ENCODE measurements at places on chromosomes 4 and X. TPM values are rescaled to one million over a fixed set of nuclear protein-coding genes. Genes with fewer than 3 reads are reported as not detected.

DNA sequence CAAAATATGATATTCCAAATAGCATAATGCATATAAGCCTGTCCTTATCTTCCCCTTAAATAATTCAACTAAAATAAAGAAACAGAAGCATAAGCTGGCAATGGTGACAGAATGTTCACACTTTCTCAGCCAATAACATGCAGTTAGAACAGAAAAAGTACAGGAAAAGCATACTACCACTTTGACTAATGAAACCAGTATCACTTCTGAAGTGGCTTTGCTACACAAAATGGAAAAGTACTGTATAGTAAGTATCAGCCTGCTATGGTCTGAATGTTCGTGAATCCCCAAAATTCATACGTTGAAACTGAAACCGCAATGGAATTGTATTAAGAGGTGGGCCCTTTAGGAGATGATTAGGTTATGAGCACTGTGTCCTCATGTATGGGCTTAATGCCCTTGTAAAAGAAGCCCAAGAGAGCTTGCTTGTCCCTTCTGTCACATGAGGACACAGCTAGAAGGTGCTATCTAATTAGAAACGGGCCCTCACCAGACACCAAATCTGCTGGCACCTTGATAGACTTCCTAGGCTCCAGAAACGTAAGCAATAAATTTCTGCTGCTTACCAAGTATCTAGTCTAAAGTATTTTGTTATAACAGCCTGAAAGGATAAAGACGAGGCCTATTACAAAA lies 102.6 kb downstream of the PRDM5 start:
- H3K27me3 ChIP-seq, result no peaks in the 10 kb centered on the region
- no peak overlapping the region for H3K4me3 ChIP-seq
- no peaks in the 10 kb centered on the region for H3K4me1 ChIP-seq
- no peak overlapping the region for H3K27ac ChIP-seq
- no peak for DNase-seq

DNA sequence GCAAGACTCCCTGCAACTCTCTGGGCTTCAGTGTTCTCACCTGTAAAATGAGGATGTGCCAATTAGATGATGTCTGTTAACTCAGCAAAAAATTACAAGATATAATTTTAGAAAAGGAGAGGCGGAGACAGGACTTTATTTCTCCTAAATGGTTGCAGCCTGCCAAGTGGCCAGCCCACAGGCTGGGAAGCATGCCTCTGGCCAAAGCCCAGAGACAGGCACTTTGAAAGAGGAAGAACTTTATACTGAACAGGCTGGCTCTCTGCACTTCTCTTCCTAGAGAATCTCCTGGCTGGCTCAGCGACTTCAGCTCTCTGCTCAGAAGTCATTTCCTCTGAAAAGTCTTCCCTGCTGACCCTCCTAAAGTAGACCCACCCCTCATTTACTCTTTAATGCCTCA lies 3.7 kb downstream of the PRDM5 start:
- no peak for DNase-seq
- H3K4me3 ChIP-seq, result no peak overlapping the region
- no peaks in the 10 kb centered on the region for H3K27me3 ChIP-seq
- H3K36me3 ChIP-seq, result no peaks in the 10 kb centered on the region
- no peaks in the 10 kb centered on the region for H3K4me1 ChIP-seq

GRCh38 chr4:48727666-48728459 lies 52.2 kb downstream of the FRYL start:
- DNase-seq, result no peak
- H3K27ac ChIP-seq, result no peak overlapping the region
- H3K27me3 ChIP-seq, result no peaks in the 10 kb centered on the region
- H3K36me3 ChIP-seq, result no peaks in the 10 kb centered on the region

DNA sequence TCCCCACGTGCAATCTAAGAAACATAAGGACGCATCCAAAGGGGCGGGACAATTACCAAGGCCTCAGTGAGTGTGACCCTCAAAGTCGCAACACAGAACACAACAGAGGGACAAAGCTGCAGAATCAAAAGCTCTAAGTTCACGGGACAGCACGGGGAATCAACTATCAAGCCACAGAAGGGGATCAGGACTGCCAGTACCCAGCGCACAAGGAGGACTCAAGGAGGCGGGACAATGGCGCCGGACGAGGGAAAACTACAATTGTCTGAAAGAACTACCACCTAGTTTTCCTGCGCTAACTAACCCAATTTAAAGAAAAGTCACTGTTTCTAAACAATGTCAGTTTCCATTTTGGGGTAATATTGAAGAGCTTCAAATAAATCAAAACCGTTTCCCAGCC lies 1.3 kb downstream of the FAM53A start:
- no peak for DNase-seq
- no peaks in the 10 kb centered on the region for H3K4me1 ChIP-seq
- no peaks in the 10 kb centered on the region for H3K36me3 ChIP-seq
- no peak overlapping the region for H3K27ac ChIP-seq

GRCh38 chrX:101136235-101136634 lies 38.2 kb downstream of the CENPI start:
- H3K4me3 ChIP-seq, result no peak overlapping the region
- no peaks in the 10 kb centered on the region for H3K36me3 ChIP-seq
- H3K27ac ChIP-seq, result no peak overlapping the region
- no peak for DNase-seq

GRCh38 chr4:186081202-186081807 lies 12.3 kb downstream of the TLR3 start:
- no peaks in the 10 kb centered on the region for H3K36me3 ChIP-seq
- H3K27me3 ChIP-seq, result no peaks in the 10 kb centered on the region
- no peak overlapping the region for H3K4me3 ChIP-seq
- H3K4me1 ChIP-seq, result no peaks in the 10 kb centered on the region

DNA sequence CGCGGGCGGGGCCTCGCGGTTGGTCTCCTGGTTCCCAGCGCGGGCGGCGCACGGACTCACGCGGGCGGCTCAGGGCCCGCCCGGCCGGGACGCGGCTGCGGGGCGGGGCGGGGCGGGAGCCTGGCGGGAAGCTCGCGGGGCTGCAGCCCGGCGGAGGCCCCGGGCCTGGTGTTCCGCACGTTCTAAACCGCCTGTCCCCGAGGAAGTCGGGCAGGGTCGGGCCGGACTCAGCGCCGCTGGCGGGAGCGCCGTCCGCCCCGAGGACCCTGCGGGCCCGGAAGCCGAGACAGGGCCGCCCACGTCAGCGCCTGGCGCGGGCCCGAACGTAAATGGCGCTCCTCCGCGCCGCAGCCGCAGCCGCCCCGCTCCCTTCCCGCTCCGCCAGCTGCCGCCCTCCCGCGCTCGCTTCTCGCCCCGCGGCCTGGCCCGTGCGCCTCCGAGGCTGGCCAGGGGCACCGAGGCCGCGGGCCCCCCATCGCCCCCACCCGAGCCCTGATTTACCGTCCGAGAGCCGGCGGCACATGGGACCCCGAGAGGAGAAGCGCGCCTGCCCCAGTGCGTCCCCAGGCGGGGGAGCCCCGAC lies 309 bp upstream of the CTBP1 start:
- peaks cover 25% of the 10 kb centered on the region for H3K4me1 ChIP-seq
- no peaks in the 10 kb centered on the region for H3K27me3 ChIP-seq
- DNase-seq, result peak; percentile 76
- no peaks in the 10 kb centered on the region for H3K36me3 ChIP-seq
- H3K4me3 ChIP-seq, result peak overlapping the region; percentile 77

DNA sequence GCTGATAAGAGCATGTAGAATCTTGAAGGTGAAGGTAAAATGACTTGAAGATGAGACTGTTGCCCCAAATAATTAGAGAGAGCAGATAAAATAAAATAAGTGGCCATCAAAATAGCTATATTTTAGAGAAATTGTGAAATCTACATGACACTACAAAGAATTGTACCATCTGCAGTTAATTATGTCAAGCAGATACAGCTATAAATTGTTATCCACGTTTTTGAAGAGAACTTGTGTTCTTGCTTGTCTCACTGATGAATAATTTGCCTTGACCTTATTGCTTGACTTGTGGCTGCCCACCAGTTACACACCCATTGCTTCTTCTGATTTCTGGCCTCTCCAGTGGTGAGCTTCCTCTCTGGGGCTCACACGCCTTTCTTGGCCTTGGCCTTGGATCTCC lies 75.8 kb upstream of the TNIP3 start:
- H3K36me3 ChIP-seq, result no peaks in the 10 kb centered on the region
- H3K27ac ChIP-seq, result no peak overlapping the region

DNA sequence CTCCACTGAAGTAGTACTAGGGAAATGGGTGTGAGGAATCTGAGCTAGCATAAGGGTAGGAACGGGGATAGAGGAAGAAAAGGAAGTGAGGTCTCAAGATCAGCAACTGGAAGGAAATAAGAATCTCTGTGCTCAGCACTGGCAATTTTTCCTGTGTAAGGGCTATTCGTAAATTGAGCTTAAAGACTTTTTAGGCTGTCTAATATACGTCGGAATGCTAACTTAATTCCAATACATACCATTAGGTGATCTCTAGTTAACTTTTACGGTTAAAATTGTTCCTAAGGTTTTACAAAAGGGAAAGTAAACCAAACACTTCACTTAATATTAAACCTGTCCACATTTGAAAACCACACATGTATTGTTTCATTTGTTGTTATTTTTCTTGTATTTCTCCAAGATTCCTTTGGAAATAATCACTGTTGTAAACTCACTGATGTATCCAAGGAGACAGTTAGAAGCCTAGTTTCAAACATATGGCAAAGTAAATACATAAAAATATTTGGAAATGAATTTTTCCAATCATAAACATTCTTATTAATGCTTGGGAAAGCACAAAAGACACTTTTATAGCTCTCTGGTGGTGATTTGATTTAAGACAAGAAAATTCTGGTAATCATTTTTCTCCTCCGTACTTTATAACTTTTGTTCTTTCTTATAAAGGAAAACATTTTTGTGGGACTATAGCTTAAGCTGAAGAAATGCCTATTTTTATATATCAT lies 28.1 kb upstream of the HPGDS start:
- no peak for DNase-seq
- no peak overlapping the region for H3K27ac ChIP-seq
- no peaks in the 10 kb centered on the region for H3K36me3 ChIP-seq
- H3K4me3 ChIP-seq, result no peak overlapping the region
- H3K4me1 ChIP-seq, result no peaks in the 10 kb centered on the region
- H3K27me3 ChIP-seq, result no peaks in the 10 kb centered on the region

- H3K27ac ChIP-seq, result peak overlapping the region; percentile 89
- H3K4me3 ChIP-seq, result peak overlapping the region; percentile 96
- H3K4me1 ChIP-seq, result peaks cover 5% of the 10 kb centered on the region
- no peaks in the 10 kb centered on the region for H3K27me3 ChIP-seq
These were observed 540 bp downstream of the ZNF721 start for GRCh38 chr4:498328-498904.

DNA sequence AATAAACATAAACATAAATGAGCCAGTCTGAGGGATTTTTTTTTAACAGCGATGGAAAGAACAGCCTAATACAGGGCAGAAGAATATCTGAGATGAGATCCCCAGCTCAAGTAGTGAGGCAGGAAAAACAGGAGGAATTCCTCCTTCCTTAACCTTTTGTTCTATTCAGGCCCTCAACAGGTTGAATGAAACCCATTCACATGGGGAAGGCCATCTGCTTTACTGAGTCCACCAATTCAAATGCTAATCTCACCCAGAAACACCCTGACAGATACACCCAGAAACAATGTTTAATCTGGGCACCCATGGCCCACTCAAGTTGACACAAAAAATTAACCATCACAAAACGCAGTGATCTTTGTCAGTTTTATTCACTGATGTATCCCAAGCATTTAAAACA lies 45.5 kb downstream of the SMIM31 start:
- DNase-seq, result no peak
- no peaks in the 10 kb centered on the region for H3K4me1 ChIP-seq
- no peak overlapping the region for H3K27ac ChIP-seq
- no peaks in the 10 kb centered on the region for H3K27me3 ChIP-seq
- H3K4me3 ChIP-seq, result no peak overlapping the region

DNA sequence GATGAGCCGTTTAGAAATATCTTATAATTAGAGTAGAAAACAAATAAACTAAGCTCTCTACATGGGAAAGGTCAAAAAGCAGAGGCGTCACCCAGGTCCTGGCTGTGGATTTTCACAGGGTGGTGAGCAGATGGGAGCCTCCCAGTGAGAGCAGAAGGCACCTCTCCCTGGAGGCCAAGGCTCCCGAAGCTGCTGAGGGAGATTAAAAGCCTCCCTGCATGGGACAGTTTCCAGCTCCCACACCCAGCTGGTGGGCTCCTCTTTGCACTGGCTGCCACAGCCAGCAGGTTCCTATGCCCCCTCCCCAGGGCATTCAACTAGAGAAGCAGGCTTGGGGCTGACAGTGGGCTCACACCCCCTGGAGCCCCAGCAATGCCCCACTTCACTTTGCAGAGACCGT lies 55.2 kb upstream of the TBC1D9 start:
- no peaks in the 10 kb centered on the region for H3K27me3 ChIP-seq
- no peak overlapping the region for H3K4me3 ChIP-seq
- no peak overlapping the region for H3K27ac ChIP-seq

DNA sequence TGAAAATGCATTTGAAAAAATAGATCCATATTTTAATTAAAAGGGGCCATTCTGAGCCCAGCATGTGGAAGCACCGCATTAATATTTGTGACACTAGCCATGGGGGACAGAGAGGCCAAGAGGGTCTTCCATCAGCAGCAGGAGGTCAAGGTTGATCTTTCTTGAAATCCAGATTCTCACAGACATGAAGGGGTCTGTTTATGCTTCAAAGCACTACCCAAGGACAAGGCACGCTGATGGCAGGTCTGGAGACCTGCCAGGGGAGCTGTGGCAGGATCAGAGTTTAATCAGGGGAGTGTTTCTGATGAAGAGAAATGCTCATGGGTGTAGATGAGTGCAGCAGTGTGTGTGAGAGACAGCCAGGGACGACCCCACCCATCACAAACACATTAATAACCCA lies 243.3 kb downstream of the LDB2 start:
- no peaks in the 10 kb centered on the region for H3K36me3 ChIP-seq
- H3K4me3 ChIP-seq, result no peak overlapping the region
- DNase-seq, result no peak
- no peaks in the 10 kb centered on the region for H3K27me3 ChIP-seq
- H3K4me1 ChIP-seq, result no peaks in the 10 kb centered on the region

GRCh38 chrX:100994352-100995281 lies 25.1 kb downstream of the ARL13A start:
- DNase-seq, result no peak
- no peaks in the 10 kb centered on the region for H3K4me1 ChIP-seq
- H3K27me3 ChIP-seq, result no peaks in the 10 kb centered on the region
- H3K4me3 ChIP-seq, result no peak overlapping the region

GRCh38 chr4:159055833-159056232 lies 47.0 kb upstream of the RAPGEF2 start:
- no peak for DNase-seq

DNA sequence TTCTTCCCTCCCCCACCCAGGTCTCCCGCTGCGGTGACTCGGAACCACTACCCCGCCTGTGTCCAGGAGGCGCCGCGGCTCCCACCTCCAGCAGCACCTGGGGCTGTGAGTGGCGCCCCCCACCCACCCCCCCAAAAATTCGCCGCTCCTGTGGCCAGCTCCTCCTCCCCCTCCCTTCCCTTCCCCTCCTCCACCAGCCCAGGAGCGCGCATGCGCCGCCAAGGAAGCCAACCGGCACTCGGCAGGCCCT lies 278 bp downstream of the CLOCK start:
- no peak for DNase-seq
- H3K4me1 ChIP-seq, result no peaks in the 10 kb centered on the region
- peak overlapping the region; percentile 98 for H3K27ac ChIP-seq
- H3K36me3 ChIP-seq, result no peaks in the 10 kb centered on the region
- no peaks in the 10 kb centered on the region for H3K27me3 ChIP-seq
- H3K4me3 ChIP-seq, result peak overlapping the region; percentile 98

Gene CLIC2
- 10.7 TPM for total RNA-seq

Gene CT45A2
- not detected for total RNA-seq

Gene NRK
- 0.66 TPM for total RNA-seq

Gene SLC9B1
- total RNA-seq, result 1.6 TPM

Gene PRR27
- total RNA-seq, result not detected

Gene CTSO
- total RNA-seq, result 20.0 TPM

Gene PHEX
- total RNA-seq, result 2.5 TPM

Gene XKRX
- total RNA-seq, result 0.33 TPM

Gene LANCL3
- total RNA-seq, result 0.59 TPM

Data from breast epithelium (tissue), 4 donors.